CD4-positive, alpha-beta T cell treated with Interleukin-4 for 1 hour (primary cell): ENCODE measurements at places on chromosomes 16 and 17.

DNA sequence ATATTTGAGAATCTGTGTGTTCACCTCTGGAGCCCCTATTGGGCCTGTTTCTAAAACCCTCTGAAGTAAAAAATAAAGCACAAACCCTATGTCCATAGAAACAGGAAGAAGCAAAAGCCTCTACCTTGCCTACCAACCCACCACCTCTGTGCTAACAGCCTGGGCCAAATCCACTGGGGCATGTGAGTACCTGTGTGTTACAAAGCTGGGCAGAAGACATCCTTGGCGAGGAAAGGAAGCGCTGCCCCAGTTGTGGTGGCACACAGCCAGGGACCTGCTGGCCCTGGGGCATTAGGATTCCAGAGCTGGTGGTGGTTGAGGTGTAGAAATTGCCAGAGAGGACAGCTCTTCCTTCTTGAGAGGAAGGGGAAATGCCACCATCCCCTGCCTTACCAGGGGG, 30.0 kb downstream of the MYO18A start:
- DNase-seq: no peak

DNA sequence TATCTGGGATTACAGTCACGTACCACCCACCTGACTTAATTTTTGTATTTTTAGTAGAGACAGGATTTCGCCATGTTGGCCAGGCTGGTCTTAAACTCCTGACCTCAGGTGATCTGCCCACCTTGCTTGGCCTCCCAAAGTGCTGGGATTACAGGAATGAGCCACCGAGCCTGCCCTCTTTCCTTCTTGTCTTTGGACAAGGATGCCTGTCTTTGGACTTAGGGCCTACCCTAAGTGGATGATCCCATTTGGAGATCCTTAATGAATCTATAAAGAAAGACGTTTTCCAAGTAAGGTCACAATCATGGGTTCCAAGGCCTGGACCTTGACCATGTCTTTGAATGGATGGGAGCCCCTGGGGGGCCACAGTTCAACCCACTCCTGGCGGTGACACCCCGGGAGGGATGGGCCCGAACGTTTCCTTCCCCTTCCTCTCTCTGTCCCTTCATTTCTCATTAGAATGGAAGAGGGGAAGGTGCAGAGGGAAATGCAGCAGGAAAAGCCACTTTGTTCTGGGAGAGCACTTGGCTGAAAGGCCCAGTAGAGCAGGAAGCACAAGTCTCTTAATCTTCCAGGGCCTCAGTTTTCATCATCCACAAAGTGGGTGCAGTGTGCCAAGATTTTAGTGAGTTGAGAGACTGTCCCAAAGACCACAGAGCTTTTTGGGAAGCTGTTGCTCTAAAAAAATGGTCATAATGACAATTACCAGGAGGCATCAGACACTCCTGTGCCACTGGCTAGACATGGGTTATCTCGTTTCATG, 353.3 kb downstream of the SEC14L1 start:
- no peak for DNase-seq

- DNase-seq: no peak
Observed at GRCh38 chr16:85689285-85689949, 663 bp upstream of the GINS2 start.

- peak; percentile 83 for DNase-seq
Observed at GRCh38 chr17:8060274-8060673, 21.4 kb downstream of the ALOX15B start.

GRCh38 chr17:32931686-32932085, 3.7 kb downstream of the TMEM98 start:
- no peak for DNase-seq

GRCh38 chr17:79047291-79047920, 23.4 kb downstream of the C1QTNF1 start:
- no peak for DNase-seq

GRCh38 chr16:83581082-83581481, 226.7 kb upstream of the HSBP1 start:
- DNase-seq: no peak

DNA sequence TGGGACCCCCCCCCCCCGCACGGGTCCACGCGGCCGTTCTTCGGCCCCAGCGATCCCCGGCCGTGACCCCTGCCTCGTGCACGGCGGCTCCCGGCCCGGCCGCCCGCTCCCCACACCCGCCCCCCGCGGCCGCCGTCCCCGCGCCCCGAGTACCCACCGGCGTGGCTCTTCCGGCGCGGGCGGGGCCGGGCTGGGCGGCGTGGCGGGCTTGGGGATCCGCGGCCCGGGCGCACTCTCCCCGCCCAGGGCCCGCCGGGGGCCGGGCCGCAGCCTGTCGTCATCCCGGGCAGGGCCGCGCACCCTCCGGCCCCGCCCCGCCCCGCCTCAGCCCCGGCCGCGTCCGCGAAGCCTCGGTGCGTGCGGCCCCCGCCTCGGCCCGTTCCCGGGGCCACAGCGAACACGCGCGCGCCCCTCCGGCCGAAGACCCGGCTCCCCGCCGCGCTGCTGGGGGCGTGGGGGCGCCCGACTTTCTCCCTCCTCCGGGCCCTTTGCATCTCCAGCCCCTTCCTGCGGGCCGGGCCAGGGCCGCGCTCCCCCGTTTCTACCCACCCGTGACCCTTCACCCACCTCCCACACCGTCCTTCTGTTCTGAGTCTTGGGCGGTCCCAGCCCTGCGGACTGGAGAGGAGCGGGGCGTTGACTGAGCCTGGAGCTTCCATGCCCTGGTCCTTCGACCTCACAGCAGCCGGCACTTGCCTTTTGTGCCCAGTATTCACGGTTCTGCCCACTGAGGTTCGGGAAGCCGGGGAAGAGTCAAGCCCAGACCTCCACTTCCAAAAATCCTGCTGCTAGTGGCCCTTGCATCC, 840 bp downstream of the MYO1C start:
- DNase-seq: peak; percentile 48

DNA sequence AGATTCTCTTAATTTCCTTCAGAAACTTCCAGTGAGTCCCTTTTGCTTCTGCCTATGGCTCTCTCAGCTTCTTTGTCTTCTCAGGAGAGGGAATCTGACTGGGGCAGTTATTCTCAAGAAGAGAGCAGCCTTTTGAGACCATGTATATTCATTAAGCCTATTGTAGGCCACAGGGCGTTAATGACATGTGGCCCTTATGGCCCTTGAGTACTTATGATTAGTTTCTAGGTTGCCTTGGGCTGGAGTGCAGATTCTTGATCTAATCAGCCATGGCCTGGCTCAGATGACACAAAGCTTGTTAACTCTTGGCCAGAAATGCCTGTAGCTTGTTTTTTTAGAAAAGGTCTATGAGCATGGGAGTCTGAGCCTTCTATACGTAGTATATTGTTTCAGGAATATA, 17.4 kb downstream of the MFSD11 start:
- no peak for DNase-seq

DNA sequence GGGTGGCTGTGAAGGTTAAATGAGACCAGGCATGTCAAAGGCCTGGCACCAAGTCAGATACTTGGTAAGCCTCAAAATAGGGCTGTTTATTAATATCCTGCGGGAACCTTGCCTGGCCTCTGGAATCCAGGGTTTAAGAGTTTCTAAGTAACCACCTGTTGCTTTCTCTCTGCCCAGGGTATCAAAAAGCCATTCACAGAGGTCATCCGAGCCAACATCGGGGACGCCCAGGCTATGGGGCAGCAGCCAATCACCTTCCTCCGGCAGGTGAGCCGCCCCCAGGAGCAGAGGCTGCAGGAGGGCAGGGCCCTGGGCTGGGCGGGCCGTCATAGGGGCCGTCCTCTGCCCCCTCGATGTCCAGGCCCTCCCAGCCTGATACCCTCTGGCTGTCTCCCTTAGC, 13.3 kb downstream of the GPT2 start:
- DNase-seq: no peak

DNA sequence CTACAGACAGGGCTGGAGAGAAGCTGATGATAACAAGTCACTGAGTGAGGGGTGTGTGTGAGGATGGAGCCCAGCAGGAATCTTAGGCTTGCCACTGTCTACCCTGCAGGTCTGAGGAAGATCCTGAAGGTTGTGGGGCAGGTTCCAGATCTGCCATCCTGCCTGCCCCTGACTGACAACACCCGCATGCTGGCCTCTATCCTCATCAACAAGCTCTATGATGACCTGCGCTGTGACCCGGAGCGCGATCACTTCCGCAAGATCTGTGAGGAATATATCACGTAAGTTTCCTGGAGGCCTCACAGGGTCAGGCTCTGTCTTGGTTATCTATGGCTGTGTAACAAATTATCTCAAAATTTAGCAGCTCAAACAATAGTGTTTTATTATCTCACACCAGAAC, 16.3 kb downstream of the UNC45B start:
- DNase-seq: no peak

- DNase-seq: no peak
Observed at GRCh38 chr17:61466246-61466645, 14.0 kb downstream of the TBX4 start.

DNA sequence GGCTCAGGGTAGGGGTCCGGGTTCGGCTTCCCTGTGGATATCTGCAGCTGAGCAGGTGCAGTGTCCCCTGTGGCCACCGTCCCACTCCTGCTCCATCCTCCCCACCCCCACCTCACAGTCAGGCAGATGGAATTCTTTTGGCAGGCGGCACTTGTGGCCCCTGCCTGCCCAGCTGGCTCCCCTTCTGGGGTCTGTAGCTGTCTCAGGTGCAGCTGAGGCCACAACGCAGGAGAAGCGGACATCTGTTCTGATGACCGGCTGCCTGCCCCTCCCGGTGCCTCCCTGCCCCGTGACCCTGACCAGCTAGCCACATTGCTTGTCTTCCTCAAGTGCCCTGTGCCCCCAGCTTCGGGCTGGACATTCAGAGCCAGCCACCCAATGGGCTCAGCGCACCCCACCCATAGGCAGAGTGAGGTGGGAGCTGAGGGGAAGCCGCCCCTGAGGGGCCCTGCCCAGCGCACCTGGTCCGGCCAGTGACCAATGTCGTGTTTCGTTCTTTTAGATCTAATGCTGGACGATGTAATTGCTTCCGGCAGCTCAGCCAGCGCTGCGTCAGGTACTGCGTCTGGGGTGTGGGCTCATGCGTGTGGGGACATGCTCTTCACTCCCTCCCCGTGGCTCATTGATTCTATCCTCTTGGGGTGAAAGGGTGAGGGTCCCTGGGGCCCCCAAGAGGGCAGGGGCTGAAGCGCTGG, 25.2 kb upstream of the ABCC3 start:
- no peak for DNase-seq

DNA sequence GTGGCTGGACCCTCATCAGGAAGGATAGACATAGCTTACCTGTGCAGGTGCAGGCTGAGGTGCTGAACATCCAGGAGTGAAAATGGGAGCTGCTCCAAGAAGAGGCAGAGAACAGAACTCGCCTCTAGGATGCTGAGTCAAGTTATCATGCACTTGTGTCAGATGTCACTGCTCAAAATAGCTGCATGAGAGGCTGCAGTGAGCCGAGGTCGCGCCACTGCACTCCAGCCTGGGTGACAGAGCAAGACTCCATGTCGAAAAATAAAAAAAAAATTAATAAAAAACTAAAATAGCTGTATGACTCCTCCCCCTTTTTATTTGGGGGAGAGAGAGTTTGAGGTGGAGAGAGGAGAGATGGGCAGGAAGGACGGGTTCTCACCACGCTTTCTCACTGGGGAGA, 148.8 kb downstream of the FOXL1 start:
- no peak for DNase-seq

DNA sequence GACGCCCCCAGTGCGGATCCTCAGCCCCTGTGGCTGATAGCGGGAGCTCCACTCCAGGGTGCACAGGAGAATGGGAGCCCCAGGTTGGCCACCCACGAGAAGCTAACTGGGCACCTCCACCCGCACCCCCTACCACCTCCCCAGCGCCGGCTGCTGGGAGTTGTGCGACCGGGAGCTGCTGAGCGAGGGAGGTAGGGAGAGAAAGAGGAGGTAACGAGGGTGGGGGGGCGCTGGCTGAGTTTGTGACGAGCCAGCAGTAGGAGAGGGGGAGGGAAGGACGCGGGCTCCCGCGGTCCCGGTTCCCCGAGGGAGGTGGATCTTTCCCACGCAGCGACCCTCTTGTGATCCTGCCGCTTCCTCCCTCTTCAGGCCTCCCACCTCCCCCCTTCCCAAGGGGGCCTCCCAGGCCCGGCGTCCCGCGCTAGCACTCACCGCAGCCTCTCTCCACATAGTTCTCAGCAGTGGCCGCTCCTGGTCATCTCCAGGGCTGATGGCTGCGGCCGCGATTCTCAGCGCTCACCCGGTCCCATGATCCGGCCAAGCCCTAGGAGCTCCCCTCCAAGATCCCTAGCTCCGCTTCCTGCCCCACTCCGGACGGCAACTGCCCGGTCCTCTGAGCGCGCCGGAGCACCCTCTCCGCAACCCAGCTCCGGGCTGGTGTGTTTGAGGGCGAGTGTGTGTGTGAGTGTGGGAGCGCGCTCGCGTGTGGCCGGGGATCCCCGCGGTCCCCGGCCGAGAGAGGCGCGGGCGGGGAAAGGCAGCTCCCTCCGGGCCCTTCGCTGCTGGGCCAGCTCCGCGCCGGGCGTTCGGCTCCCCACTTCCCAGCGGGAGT, at the start of gene GRIN2A:
Gene GRIN2A (minus strand): TSS at position 207 of the 832 bp plus-strand sequence. CDS start 2,017 bp downstream, outside the sequence.
- no peak for DNase-seq

DNA sequence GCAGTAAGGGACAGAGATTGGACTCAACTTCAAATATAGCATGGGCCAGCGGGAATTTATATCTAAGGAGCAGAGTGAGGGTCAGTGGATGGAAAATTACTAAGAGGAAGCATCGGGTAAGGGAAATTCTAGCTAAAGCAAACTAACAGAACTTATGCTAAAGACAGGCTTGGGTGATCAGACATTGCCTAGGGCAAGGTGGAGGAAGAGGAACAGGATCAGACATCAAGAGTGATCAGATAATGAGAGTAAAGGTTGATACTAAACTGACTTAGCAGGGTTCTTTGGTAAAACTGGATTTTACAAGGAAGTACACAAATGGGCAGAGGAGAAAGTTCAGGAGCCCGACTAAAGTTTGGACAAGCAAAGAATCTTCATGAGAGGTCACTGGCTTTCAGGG, 86.3 kb upstream of the TOM1L1 start:
- DNase-seq: no peak

DNA sequence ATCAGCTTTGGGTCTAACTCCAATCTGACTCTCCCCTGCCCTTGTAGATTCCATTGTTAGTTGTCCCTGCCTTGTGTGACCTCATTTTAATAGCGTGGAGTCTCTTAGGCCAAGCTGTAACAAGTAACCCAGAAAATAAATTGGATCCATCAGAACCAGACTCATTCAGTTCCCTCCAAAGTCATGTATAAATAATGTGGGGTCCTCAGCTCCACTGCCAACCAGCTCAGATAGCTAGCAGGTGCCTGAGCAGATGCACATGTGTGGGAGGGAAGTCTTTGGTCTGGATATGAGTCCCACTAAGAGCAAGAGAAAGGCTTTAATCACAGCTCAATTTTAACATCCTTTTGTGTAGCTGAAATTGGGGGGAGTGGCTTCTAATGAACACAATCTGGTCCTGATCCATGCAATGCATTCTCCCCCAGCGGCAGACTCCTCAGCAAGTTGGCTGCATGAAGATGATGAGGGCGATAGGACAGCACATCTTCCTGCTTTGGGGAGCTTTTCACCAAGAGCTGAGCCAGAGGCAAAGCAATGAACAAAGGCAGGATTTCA, 151.6 kb downstream of the ABCC12 start:
- no peak for DNase-seq

GRCh38 chr16:3349175-3349574, 6.5 kb upstream of the OR2C1 start:
- no peak for DNase-seq

DNA sequence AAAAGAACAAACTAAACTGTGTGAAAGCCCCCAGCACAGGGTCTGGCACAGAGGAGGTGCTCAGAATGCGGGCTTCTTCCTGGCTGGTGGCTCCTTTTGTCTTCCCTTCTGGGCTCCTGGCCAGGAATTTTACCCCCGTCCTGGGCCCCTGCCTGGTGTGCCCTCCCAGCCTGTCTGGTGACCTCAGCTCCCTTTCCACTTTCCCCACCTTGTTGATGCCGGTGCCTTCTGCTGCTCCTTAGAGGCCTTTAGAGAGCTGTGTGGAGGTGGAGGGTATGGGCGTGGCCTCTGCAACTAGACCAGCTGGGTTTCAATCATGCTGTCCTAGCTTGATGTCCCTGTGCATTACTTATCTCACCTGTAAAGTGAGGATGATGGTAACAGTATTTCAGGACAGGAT, 16.8 kb downstream of the PIRT start:
- DNase-seq: no peak
